Stromal cell of bone marrow (primary cell): ENCODE measurements at places on chromosomes 7 and 10.

DNA sequence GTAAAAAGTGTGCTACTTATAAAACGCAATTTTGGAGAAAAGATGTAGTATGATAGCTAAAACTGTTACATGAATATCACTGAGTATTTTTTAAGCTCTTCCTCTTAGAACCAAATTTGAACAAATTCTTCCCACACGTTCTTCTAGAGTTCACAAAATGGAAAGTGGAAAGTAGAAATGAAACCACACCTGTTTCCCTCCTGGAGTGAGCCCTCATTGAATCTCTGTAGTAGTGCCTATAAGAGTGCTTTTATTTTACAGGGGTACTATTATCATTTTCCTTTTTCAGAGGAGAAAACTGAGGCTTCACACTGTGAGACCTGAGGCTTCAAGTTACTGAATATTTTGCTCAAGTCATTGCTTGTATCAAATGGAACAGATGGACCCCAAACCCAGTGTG is 393.0 kb downstream of the NRG3 start:
- no peak for DNase-seq

GRCh38 chr7:22622116-22622785 is 104.7 kb upstream of the IL6 start:
- no peak for DNase-seq

DNA sequence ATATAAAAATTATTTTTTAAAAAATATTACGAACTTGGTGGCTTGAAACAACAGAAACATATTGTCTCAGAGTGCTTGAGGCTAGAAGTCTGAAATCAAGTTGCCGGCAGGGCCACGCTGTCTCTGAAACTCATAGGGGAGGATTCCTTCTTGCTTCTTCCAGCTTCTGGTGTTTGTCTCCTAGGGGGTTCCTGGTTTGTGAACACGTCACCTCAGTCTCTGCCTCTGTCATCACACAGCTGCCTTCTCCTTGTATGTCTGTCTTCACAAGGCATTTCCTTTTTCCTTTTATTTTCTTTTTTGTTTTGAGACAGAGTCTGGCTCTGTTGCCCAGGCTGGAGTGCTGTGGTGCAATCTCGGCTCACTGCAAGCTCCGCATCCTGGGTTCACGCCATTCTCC is 12.7 kb upstream of the SNX8 start:
- no peak for DNase-seq

DNA sequence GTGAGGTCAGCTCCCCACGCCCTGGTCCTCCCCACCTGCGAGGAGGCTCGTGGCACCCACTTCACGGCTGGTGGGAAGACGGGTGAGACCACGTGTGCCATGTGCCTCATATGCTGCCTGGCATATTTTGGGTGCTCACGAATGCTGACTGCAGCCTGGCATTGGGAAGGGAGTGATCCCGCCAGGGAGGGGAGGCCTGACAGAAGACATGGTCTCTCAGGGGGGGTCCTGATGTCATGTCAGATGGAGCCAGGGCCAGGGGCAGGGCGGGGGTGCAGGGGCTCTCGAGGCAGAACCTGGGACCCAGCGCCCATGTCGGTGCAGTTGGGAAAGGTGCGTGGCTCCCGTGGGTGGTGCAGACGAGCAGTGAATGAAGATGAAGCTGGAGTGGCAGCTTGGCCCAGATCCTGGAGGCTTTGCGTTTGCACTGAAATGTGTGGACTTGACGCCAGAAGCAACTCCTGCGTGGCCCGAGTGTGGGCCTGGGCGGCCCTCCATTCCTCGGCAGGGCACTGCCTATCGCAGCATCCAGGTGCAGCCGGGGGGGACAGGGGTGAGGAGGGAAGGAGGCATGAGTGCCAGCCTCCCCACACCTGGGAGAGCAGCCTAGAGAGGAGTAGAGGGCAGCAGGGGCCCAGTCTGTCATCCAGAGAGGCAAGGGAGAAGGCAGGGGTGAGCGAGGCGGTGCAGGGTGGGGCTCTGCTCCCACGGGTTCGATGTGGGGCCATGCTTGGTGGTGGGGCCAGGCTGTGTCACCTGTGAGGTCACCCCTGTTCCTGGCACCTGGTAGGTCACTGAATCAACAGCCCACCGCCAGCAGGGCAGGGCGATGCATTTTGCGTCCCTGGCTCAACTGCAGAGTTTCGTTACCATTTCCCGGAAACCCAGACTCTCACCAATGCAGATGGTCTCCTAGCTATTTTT is 385.6 kb downstream of the DNAJB6 start:
- DNase-seq: no peak

DNA sequence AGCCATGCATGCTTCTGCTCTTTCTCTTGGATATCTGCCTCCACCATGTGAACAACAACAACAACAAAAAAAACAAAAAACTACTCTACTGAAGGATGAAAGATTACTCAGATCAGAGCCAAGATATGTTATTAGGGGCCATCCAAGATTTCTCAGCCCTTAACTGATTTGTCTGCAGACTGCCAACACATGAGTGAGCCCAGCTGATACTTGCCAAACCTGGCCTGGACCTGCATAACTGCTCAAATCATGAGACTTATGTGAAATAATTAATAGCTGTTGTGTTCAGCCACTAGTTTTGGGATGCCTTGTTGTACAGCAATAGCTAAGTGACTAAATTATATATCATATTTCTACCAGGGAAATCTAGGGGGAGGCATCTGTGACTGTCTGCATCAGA is 334.5 kb upstream of the SORCS1 start:
- DNase-seq: no peak

GRCh38 chr10:119657725-119658124 is 6.5 kb downstream of the BAG3 start:
- no peak for DNase-seq

- DNase-seq: peak; percentile 56
Observed at GRCh38 chr10:88165849-88166271, 302.4 kb downstream of the PTEN start.

GRCh38 chr7:125316466-125316865 is 386.8 kb upstream of the POT1 start:
- DNase-seq: no peak

DNA sequence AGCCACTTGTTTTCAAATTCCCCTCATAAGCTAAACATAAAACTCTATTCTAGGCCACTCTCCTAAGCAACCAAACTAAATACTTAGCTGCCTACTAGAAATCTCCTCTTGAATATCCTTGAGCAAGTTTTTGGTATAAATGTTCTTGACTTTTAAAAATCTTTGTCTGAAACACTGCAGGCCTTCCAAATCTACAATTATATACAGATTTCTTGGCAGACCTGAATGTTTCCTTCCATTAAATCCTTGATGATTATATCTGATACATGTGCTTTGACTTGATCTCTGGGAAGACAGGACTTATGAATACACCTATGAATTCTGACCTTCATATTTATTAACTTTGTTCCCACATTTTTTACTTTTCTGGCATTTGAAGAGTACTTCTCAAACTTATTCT is 314.5 kb downstream of the CACNA2D1 start:
- no peak for DNase-seq

DNA sequence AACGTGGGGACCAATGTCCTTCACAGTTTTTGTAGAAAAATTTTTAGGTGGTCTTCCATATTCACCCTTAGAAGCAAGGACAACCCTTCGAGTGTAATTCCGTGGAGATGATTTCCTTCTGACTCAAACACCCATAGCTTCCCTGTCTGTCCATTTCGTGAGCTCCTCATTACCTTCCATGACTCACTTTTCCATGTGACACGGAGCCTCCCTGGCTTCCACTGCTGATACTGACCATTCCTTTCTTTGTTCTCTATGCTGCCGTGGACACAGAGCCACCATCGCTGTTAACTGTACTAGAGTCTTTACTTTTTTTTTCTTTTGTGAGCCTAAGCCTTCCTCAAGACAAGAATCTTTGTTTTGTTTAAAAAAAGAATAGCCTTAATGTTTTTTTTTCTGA is 12.5 kb upstream of the ARMS2 start:
- DNase-seq: no peak

- no peak for DNase-seq
Observed at GRCh38 chr7:66143876-66144332, 29.3 kb downstream of the CRCP start.

DNA sequence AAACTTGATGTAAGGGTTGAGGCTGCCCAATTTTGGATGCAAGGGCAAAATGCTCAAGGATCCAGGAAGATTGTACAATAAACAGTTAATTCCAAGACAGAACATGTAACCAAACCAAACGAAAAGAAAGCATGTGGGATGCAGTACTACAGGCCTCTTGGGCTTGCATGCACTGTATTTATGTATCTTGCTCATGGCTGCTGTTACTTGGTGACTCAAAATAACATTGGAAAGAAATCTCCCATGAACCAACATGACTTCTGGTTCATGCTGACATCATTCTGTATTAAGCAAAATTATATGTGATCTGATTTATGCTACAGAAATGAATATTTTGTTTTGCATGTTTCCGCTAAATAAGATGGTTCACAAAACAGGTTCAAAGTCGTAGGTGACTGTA is 65.9 kb upstream of the FZD1 start:
- peak; percentile 58 for DNase-seq

DNA sequence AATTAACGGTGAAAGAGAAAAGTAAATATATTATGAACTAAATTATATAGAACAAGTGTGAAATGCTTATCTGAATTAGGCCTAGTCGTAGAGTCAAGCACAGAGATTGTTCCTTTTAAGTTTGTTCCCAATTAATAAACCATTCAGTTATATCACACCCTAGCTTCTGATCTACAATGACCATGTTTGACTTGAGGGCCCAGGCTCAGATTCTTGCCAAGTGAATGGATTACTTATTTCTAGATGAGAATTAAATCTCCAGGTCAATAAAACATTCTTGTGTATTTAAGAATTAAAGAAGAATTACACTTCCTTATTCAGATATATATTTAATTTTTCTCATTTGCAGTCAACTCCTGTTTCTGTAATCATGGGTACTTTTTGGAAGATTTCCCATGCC is 37.4 kb upstream of the ARL4A start:
- no peak for DNase-seq

GRCh38 chr7:13327669-13328068 is 640.2 kb downstream of the ARL4A start:
- peak; percentile 18 for DNase-seq

DNA sequence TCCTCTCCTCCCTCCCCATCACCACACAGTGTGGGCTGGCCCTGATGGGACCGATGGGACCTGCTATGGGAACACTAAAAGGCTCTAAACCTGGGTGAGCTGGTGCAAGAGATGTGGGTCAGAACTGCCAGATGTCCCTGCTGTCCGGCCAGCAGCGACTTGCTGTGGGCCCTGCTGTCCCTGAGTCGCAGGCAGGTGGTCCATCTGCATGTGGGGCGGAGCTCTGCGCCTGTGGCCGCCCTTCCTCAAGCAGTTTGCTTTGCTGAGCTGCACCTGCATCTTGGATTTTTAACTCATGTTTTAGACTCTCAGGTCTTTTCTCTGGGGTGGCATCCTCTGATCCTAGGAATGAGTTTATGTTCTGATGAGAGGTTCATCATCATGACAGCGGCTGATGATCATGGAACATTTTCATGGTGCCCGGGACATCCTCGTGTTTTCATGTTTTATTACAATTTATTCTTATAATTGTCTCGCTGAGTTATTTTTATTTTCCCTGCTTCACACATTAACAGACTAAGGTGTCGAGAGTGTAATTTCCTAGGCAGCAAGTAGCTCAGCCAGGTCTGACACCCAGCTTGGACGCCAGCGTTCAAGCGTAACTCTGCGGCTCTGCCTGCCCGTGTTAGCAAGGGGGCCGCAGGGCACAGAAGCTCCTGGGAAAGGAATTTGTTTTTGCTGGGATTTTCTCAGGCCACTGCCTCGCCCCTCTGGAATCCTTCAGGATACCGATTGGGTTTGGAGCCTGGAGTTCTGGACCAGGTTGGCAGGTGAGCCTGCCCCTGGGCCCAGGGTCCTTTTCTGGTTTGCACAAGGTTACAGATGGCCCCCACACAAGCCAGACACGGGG is 615.2 kb upstream of the FOXK1 start:
- no peak for DNase-seq

GRCh38 chr7:33952824-33953223 is 47.5 kb downstream of the BMPER start:
- no peak for DNase-seq

GRCh38 chr7:110507832-110508231 is 583.1 kb upstream of the LRRN3 start:
- DNase-seq: no peak

- DNase-seq: no peak
Observed at GRCh38 chr7:65960351-65961074, 21.5 kb downstream of the GUSB start.

DNA sequence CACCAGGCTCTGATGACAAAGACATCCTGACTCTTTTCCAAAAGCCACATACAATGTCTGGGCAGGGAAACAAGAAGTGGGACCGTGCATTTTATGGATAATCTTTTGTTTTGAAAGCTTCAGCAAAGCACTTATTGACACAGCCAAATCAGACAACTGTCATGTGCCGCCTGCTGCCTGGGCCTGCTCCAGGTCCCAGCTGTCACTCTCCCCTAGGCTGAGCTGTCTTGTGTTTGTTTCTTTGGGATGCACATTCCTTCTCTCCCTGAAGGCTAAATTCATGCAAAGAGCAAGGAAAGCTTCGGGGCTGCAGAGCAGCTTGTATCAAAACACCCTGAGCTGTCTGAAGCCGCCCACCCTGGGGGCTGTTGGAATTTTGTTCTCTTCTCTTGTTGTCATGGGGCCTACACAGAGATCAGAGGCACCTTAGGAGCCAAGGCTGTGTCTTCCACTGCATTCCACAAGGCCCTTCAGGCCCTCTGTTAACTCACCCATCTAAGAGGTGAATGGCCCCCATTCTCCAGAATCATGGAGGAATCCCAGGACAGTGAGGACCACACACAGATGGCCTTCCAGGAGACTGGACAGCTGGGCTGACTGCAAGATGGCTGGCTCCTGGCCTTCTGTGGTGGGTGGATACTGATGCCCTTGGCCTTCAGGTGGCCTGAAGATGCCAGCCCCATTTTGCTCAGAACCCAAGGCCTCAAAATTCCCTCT is 17.8 kb upstream of the SLC18A2 start:
- DNase-seq: no peak

GRCh38 chr10:103490986-103491314 is 2.6 kb upstream of the NEURL1 start:
- DNase-seq: no peak

DNA sequence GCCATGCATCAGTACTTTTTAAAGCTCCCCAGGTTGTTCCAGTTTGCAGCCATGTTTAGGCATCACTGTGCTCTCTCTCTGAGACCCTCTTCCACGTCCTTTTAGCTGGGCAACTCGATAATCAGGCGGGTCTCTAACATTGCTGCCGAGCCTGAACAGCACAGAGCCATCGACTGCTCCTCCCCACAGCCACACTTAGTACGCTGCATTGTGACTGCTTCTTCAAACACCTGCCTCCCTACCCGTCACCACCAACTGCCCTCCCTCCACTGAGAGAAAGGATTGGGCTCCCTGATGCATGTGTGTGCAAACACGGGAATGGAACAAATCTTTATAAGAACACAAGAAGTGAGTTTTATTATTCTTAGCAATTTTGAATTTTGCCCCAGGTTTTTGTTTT is 11.4 kb upstream of the TACR2 start:
- no peak for DNase-seq
